Dermis blood vessel endothelial cell (primary cell): ENCODE measurements at places on chromosomes 4 and X. TPM values are rescaled to one million over a fixed set of nuclear protein-coding genes. Genes with fewer than 3 reads are reported as not detected.

Gene TECRL
- total RNA-seq, result not detected in 2 replicates

Gene ANOS1
- total RNA-seq, result 0.17 and 0.47 TPM in 2 replicates

Gene TSPAN7
- total RNA-seq, result 25.2 and 28.4 TPM in 2 replicates

Gene NHSL2
- 28.6 and 53.8 TPM in 2 replicates for total RNA-seq

Gene AFAP1
- 48.5 and 81.3 TPM in 2 replicates for total RNA-seq

Gene SPANXB1
- total RNA-seq, result not detected in 2 replicates

Gene MAGEC2
- not detected in 2 replicates for total RNA-seq

Gene PDZD4
- 0.23 and 0.68 TPM in 2 replicates for total RNA-seq

Gene NXF2
- total RNA-seq, result not detected in 2 replicates

Gene SLC38A5
- 10.6 and 24.2 TPM in 2 replicates for total RNA-seq

Gene DCAF8L2
- total RNA-seq, result not detected in 2 replicates

Gene NEIL3
- total RNA-seq, result 2.4 and 6.8 TPM in 2 replicates

Gene SMR3B
- total RNA-seq, result not detected in 2 replicates

Gene RTL5
- 0.47 and 0.51 TPM in 2 replicates for total RNA-seq

Gene PPP2R2C
- 0.34 and 0.70 TPM in 2 replicates for total RNA-seq

Gene MAGEA4
- not detected in 2 replicates for total RNA-seq

Gene MGARP
- total RNA-seq, result 0.68 and 2.9 TPM in 2 replicates

Gene CSAG3
- not detected in 2 replicates for total RNA-seq

Gene FAM236A
- total RNA-seq, result not detected in 2 replicates

Gene MSANTD1
- 0.19 and 0.34 TPM in 2 replicates for total RNA-seq

Gene CENPVL1
- not detected in 2 replicates for total RNA-seq
